ENCODE measurements at places on chromosomes 4 and X. TPM values are rescaled to one million over a fixed set of nuclear protein-coding genes. Genes with fewer than 3 reads are reported as not detected.

HPGDS gene
- total RNA-seq: not detected

GAGE12F gene
- total RNA-seq: not detected

ARHGAP6 gene
- 5.4 TPM for total RNA-seq

XAGE1A gene
- total RNA-seq: not detected

CSN1S1 gene
- not detected for total RNA-seq

MTNR1A gene
- total RNA-seq: not detected

Measured in mononuclear cell (primary cell).